SK-MEL-5 (cell line): ENCODE measurements at places on chromosomes 7 and 10.

DNA sequence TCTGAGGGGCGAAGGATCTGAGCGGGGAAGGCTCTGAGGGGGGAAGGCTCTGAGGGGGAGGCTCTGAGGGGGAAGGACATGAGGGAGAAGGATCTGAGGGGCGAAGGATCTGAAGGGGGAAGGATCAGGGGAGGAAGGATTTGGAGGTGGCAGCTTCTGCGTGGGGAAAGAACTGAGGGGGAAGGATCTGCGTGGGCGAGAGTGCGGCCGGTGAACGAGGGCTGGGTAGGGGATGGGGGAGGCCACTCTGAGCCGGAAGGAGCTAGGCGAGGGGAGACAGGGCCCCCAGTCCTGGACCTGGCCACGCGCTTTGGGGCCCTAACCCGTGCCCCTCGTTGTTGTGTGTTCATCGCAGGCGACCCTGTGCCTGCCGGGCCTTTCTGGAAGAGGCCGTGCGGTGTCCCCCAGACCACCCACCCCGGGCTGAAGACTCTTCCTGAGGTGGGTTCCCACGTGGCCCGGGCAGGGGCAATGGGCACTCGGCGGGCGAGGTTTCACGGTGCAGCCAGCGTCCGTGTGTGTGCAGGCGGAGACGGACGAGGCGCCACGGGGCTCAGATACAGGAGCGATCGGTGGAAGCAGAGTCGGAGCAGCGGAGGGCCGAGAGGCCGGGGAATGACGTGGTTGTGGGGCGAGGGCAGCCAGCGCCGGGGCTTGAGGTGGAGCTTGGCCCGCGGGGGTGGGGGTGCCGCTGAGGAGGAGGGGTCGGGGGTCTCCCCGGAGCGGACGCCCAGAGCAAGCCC, 2.0 kb downstream of the CALY start:
- no peak for DNase-seq

DNA sequence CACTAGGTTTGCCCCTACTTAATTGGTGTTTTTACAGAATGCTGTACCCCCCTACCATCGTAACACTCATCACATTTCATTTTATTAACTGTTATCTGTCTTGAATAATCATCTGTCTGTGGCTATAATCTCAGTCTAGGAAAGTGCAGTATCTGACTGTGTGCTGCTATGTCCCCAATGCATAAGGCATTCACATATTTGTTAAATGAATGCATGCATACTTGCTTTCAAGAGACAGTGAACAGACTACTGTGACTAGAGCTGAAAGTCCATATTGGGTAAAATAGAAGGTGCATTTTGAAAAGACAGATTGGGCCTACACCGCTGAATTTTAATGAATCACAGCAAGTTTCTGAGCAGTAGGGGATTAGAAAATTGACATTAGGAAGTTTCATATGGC, 112.3 kb downstream of the ARHGAP12 start:
- no peak for DNase-seq

- DNase-seq, result no peak
These were observed 79.7 kb downstream of the FRMPD2 start for GRCh38 chr10:48194830-48195229.

DNA sequence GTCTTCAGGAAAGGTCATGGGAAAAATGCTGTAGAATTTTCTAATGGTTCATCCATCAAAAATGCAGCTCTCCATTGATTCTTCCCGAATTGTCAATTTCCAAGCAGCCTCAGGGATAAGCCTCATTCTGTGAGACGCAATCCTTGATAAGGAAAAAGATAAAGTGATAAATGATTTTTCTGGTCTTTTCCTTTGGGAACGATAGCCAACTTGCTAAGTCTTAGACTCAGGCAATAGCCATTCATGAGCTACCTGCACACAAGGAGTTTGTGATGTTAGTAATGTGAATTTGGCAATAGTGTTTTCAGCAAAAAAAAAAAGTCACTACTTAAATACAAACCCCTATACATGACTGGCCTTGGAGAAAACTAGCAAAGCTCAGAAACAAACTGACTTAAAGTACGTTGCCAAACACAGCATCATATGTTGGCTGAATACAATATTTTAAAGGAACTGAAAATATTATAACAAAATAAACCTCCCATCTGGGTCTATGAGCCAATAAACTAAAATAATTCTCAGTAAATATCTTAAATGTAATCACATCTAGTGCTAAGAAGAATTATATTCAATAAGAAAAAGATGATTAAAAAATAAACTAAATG, 75.5 kb downstream of the KLF6 start:
- no peak for DNase-seq

DNA sequence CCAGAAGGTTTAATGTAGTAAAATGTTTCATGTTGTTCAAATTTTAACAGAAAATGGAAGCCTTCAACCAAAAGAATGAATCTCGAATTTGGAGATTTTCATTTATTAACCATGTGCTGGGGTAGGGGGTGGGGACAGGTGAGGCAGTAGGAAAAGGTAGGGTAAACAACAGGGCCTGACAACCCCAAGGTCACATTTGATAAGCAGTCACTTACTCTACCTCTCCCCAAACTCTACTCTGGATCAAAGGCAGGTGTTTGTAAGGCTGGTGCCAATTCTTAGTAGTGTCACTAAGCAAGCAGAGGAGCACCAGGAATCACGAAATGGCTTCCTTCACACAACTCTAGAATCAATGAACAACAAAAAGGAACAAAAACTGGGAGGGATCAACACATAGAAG, 138.0 kb downstream of the ZFAND4 start:
- no peak for DNase-seq

DNA sequence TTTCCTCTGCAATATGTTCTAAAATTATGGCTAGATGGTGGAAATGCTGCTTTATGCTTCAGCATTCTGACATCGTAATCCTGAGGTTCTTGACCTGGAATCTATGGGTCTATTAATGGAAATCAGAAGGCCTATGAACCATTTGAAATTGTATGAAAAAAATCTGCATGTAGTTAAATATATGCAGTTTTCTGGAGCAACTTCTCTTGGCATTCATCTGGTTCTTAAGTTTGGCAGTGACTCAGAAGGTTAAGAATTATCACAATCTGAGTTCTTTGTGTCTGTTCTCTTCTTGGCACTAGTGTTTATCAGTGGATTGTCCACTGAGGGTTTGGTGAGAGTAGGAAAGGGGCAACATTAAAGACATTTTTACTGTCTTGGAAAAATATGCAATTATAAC, 71.1 kb upstream of the FZD1 start:
- DNase-seq, result no peak

DNA sequence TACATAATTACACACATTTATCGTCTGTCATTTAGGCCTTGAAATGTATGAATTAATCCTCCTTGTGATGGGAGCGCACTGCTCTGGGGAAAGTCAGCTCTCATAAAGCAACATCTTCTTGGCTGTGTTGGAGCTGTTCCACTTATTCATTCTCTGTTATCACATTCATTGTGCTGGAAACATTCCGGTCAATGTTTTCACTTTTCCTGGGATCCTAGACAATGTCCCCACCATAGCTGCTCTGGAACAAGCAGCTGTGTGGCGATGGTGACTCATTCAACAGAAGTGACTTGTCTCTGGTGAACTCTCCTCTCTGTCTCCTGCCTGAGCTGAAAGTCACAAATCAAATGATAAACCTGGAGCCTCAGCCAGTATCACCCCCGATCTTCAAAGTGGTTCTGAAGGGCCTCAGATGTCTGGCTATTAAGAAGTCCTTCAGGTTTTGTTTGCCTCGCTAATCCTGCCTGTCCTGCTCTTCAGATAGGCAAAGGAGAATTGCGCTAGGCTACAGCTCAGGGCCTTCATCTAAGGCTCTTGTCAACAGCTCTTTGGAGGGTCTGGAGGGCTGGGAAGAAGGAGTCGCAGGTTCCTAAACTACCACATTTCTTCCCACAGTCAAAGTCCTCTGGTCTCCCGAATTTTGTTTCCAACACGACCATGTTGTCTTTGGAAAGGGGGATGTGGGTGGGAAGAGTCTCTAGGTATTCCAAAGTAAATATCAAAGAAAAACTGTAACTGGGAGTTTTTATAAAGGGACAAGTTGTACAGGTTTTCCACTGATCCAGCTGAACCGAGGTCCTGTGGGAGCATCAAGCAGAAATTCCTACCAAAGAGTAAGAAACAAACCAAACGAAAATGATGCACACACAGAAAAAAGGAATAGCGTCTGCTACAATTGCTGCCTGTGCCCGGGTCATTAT, 29.3 kb downstream of the KLF6 start:
- DNase-seq, result no peak

- DNase-seq, result no peak
These were observed 188.1 kb upstream of the CELF2 start for GRCh38 chr10:10829576-10829975.

- no peak for DNase-seq
These were observed 94.2 kb downstream of the HTR5A start for GRCh38 chr7:155164316-155164715.

DNA sequence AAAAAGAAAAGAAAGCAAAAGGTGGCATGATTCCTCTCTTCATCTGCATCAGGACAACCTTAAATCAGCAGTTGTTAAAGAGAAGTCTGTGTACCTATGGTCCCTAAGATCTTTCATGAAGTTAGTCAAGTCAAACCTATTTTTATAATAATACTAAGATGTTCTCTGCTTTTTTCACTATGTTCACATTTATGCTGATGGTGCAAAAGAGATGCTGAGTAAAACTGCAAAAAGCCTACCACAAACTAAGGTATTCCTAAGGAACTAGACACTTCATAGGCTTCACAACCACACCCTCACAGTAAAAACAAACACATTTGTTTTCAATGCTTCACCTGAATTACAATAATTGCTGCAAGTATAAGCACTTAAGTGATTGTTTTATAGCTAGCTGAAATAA, 43.3 kb downstream of the SLC16A9 start:
- DNase-seq, result no peak

- no peak for DNase-seq
These were observed 166.6 kb downstream of the THSD7A start for GRCh38 chr7:11665357-11665756.

DNA sequence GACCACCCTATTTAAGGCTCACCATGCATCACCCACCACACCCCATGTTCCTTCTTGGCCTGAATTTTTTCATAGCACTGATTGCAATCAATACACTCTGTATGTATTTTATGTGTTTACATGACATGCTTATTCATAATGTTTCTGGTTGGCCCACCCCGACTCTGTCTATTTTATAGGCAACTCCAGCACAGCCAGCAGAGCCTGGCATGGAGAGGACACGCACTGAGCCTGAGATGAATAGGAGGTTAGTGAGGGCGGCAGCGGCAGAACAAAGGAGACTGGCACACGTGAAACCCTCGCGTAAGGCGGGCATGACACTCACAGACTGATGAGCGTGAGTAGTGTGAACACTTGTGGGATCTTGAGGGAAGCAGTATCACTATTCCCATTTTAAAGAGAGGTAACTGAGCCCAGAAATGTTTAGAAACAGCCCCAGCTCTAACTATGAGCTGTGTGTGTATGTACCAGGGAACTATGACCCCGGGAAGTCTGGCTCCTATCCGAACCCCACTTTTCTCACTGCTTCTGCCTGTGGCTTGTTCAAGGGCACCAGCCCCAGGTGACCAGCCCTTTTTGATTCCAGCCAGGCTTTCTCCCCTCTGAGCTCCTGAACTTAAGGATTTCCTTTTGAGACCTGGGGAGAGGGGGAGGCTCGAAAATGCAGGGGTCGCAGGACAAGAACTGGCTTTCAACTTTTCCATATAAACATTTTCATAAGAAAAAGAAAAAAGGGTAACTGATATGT, 113.3 kb downstream of the ARHGAP22 start:
- DNase-seq, result no peak

DNA sequence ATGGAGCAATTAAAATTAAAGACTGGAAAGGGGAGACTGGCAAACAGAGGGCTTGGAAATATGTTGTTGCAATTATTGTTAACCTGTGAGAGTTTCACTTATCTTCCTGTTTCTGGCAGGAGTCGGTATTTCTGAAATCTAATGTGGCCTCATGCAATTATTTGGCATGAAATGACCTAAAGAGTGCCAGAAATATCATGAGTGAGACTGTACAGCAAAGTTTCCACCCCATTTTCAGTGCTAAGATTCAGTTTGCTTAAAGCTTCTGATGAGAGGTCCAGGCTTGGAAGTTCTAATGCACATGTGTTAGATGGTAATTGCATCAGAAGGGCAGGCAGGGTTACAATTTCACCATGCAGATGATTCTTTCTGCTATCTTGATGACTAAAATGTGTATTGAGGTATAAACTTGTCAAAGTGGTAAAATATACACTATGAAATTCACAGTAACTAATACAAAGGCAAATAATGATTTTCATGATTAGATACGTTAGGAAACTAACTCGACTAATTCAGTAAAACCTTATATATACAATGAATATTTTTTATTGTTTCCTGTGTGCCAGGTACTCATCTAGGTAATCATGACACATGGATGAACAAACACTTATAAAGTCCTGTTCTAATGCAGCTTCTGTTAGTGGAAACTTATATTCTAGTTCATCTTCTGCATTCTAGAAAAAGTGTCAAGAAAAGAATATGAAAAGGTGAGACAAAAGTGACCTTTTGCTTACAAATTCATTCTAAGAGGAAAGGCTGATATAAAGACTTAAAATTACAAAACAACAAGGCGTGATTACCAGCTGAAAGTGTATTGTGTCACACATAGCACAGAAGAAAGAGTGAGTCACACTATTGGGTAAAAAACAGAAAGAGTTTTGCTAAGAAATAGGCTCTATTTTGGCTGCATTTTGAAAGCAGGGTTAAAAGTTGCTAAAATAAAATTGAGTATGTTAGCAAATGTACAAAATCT, 533.4 kb upstream of the SEMA3D start:
- no peak for DNase-seq

DNA sequence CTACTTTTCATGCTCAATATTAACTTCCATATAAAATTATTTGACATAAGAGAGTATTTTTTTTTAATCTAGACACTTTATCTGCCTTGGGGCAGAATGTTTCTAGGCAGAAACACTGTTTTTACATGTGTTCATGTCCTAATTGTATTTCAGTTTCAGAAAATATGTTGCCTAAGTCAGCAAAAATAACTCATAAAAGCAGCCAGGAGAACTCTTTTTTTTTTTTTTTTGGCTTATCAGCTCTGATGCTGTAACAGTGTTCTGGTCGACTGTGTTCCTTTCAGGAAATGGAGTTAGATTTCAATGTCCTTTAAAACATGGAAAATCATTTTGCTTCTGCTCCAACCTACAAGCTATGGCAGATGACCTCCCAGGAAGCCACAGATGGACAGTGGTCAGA, 63.2 kb upstream of the OPALIN start:
- DNase-seq, result no peak

GRCh38 chr7:80206763-80207162, 72.1 kb downstream of the GNAI1 start:
- DNase-seq, result no peak

GRCh38 chr10:132706701-132707100, 79.2 kb downstream of the NKX6-2 start:
- DNase-seq, result no peak

GRCh38 chr7:80520199-80520598, 8.3 kb upstream of the GNAT3 start:
- no peak for DNase-seq
